ENCODE measurements at places on chromosomes 1 and 21.

GRCh38 chr1:38123356-38124135, 77.0 kb upstream of the POU3F1 start:
- DNase-seq, result no peak

- DNase-seq, result no peak
Measured at GRCh38 chr1:44354268-44354839, 703 bp downstream of the ERI3 start.

GRCh38 chr1:61448914-61449313, 276.0 kb downstream of the TM2D1 start:
- DNase-seq, result no peak

GRCh38 chr21:26954662-26955121, 12.2 kb downstream of the ADAMTS5 start:
- DNase-seq, result no peak

DNA sequence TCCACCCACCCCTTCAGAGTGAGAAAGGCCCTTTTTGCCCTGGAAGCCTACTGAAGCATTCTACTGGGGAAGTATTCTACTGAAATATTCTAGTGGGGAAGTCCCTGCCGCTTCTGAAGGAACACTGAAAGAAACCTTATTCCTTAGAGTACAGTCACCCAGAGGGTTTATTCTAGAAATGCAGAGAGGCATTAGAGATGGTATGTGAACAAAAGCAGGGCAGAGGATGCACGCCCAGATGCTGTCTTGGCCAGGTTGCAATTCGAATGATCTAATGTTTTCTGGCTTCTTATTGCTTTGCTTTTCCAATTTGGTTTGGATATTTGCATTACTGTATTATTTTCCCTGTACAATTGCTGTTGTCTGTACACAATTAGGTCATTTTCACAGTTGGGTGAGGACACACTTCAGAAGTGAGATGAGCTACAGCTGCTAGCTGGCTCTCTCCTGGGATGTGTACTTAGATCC, 37.1 kb downstream of the CCN1 start:
- no peak for DNase-seq

Data from activated CD8-positive, alpha-beta memory T cell treated with anti-CD3 and anti-CD28 coated beads for 48 hours (primary cell).